Thyroid gland (tissue), 4 donors: ENCODE measurements at places on chromosomes 3 and 15. TPM values are rescaled to one million over a fixed set of nuclear protein-coding genes. Genes with fewer than 3 reads are reported as not detected.

Gene EIF1B
- 46.1 TPM for total RNA-seq

Gene CELF6
- total RNA-seq = 4.9 TPM

Gene CRYBG3
- total RNA-seq = 90.5 TPM

Gene SCG5
- total RNA-seq = 2.7 TPM

Gene CAND2
- 13.2 TPM for total RNA-seq

Gene CHL1
- total RNA-seq = 5.0 TPM

Gene TMED3
- 159 TPM for total RNA-seq

Gene TRIM71
- total RNA-seq = 0.15 TPM

Gene RPL22L1
- 72.3 TPM for total RNA-seq

Gene TLE3
- 93.9 TPM for total RNA-seq

Gene MORC1
- total RNA-seq = 0.13 TPM

Gene VEPH1
- 3.1 TPM for total RNA-seq

Gene SYNPR
- total RNA-seq = not detected

Gene ZNF620
- total RNA-seq = 6.3 TPM

Gene MME
- total RNA-seq = 9.1 TPM

Gene HIGD2B
- total RNA-seq = not detected

Gene NAALADL2
- total RNA-seq = 7.6 TPM

Gene PRKCI
- 78.1 TPM for total RNA-seq

Gene LRRC34
- 3.8 TPM for total RNA-seq

Gene SST
- total RNA-seq = not detected
